ENCODE measurements at places on chromosomes 1 and 21.

DNA sequence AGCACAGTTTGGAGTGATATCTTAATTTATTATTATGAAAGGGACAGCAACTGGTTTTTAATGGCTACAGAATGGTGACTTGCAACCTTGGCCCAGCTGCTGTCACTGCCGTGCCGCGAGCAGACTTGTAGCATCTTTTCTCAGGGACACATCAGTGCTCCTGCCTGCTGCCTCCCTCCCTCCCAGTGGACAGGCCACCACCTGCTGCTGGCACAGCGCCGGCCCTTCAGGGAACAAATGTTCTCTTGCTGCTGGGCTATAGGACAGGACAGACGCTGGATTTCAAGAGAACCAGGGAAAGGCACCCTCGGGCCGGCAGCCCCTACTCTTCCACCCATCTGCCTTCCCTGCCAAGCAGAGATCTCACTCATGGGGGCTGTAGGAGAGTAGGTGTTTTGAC lies 413.8 kb upstream of the NFIA start:
- DNase-seq = no peak

- DNase-seq = no peak
Observed at GRCh38 chr1:31153423-31153822, 86.3 kb downstream of the NKAIN1 start.

- no peak for DNase-seq
Observed at GRCh38 chr1:107788206-107789202, 176.5 kb downstream of the VAV3 start.

DNA sequence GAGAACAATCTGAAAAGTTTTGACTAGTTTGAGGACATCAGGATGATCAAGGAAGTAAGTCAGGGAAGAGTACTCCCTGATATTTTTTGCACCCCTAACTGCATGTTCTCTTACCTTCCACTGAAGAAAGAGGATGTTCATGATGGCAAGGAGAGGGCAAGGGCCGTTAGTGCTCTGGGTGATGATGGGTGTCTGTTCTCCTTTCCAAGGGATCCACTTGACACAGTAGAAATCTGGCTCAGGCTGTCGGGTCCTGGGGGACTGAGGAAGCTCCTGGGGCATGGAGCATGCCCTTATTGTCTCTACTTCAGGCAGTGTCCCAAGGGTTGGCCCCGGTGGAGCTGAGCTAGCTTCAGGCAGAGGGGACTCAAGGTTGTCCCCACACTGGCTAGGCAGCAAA lies 4.7 kb downstream of the MINDY1 start:
- no peak for DNase-seq

DNA sequence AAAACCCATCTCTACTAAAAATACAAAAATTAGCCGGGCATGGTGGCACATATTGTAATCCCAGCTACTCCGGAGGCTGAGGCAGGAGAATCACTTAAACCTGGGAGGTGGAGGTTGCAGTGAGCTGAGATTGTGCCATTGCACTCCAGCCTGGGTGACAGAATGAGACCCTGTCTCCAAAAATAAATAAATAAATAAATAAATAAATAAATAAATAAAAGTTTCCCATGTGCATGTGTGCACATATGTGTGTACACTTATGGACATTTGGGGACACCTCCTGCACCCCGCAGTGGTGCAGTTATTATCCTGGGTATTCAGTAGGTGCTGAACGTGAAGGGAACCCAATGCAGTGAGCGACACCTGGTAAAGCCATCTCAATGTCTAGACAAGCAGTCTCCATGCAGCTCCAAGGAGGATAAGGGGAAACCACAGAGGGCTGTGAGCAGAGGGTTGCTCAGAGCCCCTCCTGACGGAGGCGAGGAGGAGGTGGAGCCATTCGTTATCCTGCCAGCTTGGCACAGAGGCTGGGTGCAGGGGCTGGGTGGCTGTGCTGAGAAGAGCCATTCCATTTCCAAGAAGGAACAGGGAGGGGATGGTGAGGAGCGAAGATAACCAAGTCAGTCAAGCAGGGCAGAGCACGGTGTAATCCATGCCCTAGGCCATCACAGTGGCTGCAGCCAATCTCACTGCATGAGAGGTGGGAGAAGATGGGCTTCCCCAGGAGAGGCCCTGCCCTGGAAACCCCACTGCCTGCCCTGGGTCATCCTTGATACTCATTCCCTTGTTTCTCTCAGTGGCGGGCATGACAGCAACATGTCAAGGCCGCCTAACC lies 25.6 kb downstream of the UBIAD1 start:
- no peak for DNase-seq

GRCh38 chr21:43974791-43975468 lies 37.2 kb upstream of the TRAPPC10 start:
- no peak for DNase-seq

GRCh38 chr1:30777060-30777903 lies 19.7 kb upstream of the LAPTM5 start:
- no peak for DNase-seq

DNA sequence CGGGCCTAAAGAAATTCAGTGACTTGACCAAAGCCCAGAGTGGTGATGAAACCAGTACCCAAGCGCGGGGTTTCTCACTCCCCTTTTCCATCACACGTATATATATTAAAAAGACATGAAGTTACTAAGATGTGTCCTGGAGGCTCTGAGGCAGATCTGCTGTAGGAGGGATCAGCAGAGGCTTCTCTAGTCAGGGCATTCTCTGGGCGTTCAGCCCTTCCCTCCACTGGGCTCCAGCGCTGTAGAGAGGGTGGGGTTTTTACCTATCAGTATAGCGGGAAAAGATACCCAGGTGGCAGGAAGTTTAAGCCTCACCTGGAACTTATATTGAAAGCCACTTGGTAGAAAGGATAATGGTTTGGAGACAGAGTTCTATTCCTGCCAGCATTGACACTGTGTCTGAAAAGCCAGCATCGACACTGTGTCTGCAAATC lies 862 bp upstream of the PLEKHO1 start:
- DNase-seq = no peak

- DNase-seq = no peak
Observed at GRCh38 chr1:20981915-20982314, 194.8 kb downstream of the EIF4G3 start.

GRCh38 chr1:204672069-204672468 lies 13.5 kb downstream of the LRRN2 start:
- DNase-seq = no peak

DNA sequence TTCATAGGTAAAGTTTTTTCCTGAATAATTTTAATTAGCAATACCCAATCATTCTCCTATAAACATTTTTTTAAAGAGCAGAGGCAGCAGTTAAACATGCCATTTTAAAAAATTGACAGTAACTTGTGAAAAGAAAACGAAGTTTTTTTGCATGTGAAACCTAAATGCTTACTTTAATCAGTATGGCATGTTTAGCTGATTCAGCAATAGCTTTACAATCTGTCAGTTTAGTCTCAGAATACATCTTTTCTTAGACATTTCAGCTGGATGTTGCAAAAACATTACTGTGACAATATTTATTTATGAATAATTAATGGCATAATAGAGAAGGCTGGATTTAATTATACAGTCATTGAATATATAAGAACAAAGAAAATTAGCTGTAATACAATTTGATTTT lies 1132.4 kb upstream of the ADGRL2 start:
- DNase-seq = no peak

GRCh38 chr21:37784591-37785318 lies 131.5 kb downstream of the KCNJ6 start:
- no peak for DNase-seq

GRCh38 chr1:48692235-48692634 lies 84.5 kb downstream of the BEND5 start:
- DNase-seq = no peak

GRCh38 chr1:79193211-79194079 lies 186.9 kb upstream of the ADGRL4 start:
- no peak for DNase-seq

- DNase-seq = no peak
Observed at GRCh38 chr1:76833151-76833550, 34.1 kb upstream of the ST6GALNAC5 start.

GRCh38 chr21:42616446-42616845 lies 37.0 kb upstream of the PDE9A start:
- no peak for DNase-seq

DNA sequence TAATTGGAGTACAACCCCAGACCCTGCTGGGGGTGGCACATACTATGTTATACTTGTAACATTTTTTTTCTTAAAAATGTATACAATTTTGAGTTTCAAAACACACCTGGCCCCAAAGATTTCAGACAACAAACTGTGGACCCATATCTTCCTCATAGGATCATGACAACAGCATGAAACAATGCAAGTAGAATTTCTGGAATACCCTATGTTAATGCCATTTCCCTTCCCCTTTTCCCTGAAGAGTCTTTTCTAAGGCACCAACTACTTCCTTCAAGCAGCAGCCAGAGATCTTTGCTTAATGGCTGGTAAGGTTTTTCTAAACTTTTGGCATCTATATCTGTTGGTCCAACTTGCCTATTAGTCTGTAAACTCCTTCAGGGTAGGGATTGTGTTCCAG lies 99.9 kb upstream of the SERBP1 start:
- DNase-seq = no peak

- DNase-seq = no peak
Observed at GRCh38 chr21:36347278-36347961, 27.4 kb downstream of the MORC3 start.

DNA sequence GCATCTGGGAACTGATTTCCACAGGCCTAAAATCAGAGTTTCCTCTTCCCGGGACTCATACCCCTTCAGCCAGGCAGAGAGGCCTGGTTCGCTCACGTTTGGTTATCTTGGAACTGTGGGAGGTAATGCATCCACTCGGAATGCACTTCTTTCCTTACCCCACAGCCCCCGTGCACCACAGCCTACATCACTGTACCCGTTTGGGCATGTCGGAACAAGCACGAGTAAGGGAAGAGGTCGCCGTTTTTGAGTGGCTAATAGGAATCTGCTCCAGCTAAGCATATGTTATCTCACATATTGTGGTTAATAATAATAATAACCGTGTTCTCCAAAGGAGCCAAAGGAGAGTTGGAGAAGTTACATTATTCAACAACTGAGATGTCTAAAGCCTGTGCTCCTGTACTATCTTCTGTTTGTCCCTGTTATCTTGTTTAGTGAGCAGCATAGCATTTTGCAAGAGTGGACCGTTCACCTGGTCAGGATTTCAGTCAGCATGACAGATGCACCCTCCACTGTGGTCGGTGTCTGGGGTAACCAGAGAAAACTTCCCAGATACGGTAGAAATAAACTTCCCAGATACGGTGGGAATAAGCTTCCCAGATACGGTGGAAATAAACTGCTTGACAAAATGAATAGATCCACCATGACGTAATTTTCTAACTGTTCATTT lies 198.6 kb downstream of the SDCCAG8 start:
- DNase-seq = no peak

GRCh38 chr1:82752046-82752445 lies 951.3 kb downstream of the ADGRL2 start:
- no peak for DNase-seq

- DNase-seq = no peak
Observed at GRCh38 chr1:40633931-40634376, 31.5 kb downstream of the RIMS3 start.

DNA sequence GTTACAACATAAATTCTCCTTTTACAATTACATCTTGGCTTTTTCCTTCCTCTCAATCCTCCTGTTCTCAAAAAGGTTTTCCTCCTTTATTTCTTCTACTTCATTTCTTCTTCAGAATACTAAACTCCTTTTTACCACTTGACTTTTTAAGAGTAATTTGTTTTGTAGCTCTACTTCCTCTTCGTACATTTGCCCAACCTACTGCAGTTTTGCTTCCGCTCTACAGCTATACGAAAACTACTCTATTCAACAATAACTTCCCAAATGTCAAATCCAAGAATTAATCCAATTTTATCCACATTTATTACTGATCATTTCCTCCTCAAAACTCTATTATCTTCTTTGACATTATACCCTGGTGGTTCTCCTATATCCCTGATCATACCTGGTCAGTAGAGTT lies 3.4 kb downstream of the GDAP2 start:
- DNase-seq = no peak

GRCh38 chr1:98921817-98922216 lies 82.8 kb downstream of the PLPPR5 start:
- DNase-seq = no peak

- no peak for DNase-seq
Observed at GRCh38 chr1:1092894-1093609, 18.9 kb upstream of the RNF223 start.

DNA sequence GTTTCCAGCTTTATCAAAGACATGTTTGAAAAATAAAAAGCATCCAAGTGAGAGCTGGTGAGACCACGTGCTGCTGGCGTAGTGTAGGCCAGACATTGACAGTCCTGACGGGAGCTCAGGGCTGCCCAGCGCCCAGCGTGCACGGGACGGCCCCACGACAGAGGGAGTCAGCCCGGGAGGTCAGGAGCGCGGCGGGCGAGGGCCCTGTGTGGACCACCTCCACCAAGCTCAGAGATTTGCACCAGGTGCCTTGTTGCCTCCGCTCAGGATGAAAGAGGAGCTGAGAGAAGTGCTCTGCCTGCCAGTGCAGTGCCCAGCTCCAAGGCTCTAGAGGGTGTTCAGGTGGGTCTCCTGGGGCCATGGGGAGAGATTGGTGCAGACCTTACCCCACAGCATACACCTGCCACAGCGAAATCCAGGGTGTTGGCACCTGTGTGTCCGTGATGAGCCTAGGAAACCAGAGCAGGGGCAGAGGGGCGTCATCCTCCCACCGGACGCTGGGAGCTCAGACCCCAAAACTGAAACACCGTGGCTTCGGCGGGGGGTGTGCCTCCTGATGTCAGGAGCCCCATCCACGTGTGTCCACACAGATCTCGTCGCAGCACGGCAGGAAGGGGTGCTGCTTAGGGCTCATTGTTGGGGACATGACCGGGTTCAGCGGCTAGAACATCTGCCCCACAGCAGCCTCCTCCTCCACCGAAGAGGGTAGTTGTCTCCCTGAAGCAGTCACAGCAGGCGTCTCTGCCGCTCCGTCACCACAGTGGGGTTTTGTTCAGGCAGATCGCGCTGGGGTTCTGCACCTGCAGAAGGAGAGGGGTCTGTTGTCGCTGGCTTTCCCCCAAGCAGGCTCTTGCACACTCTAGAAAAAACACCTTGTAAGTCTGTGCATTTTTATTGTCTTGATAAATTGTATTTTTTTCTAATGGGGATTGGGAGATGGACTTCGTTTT lies 64.2 kb downstream of the POFUT2 start:
- no peak for DNase-seq

- DNase-seq = no peak
Observed at GRCh38 chr1:27571439-27572018, 32.4 kb downstream of the AHDC1 start.

DNA sequence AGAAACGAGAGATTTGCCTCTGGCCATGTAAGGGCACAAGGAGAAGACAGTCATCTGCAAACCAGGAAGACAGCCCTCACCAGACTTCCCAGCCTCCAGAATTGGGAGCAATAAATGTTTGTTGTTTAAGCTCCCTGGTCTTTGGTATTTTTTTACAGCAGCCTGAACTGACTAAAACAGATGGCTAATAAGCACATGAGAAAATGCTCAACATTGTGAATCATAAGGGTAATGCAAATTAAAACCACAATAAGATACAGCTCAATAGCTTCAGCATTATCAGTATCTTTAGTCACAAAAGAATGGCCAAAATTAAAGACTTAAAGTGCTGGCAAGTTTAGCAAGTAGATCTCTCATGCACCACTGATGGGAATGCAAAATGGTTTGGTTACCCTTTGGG lies 11.7 kb downstream of the UBE2G2 start:
- no peak for DNase-seq
